NCI-H526 treated with DMSO at 0.1 percent for 48 hours (cell line): ENCODE measurements at places on chromosomes 5 and 9.

GRCh38 chr9:91803151-91803940 is 146.7 kb downstream of the ROR2 start:
- DNase-seq, result no peak

DNA sequence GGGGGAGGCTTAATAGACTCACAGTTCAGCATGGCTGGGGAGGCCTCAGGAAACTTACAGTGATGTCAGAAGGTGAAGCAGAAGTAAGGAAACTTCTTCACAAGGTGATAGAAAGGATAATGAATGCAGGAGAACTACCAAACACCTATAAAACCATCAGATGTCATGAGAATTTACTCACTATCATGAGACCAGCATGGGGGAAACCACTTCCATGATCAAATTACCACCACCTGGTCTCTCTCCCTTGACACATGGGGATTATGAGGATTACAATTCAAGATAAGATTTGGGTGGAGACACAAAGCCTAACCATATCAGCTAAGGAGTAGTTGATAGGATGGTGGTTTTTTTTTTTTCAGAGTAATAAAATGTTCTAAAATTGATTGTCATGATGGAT is 201.8 kb downstream of the CDH12 start:
- DNase-seq, result no peak

DNA sequence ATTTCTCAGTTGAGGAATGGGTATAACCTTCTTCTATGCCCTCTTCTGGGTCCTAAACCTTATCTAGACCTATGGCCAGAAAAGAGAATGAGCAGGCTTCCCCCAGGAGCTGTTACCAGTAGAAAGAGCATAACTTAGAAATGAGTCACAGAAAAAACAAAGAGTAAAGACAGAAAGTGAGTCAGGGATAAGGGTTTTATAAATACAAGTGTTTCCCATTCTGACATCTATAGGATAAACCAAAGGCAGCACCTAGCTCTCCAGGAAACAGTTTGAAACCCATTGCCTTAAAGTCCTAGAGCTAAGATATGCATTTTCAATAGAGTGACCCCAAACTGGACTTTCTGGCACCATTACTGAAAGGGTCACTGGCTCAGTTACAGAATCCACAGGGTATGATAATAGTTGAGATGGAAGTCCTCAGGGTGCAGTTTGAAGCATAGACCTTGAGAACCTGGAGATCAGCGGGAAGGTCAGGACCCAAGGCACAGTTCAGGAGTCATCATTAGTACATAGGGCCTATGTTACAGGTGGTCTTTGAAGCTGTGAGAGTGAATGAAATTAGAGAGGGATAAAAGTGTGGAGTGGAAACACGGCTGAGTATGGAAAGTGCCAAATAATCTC is 42.7 kb upstream of the LIFR start:
- DNase-seq, result no peak

- no peak for DNase-seq
Measured at GRCh38 chr5:60297658-60298057, 402.3 kb downstream of the DEPDC1B start.

DNA sequence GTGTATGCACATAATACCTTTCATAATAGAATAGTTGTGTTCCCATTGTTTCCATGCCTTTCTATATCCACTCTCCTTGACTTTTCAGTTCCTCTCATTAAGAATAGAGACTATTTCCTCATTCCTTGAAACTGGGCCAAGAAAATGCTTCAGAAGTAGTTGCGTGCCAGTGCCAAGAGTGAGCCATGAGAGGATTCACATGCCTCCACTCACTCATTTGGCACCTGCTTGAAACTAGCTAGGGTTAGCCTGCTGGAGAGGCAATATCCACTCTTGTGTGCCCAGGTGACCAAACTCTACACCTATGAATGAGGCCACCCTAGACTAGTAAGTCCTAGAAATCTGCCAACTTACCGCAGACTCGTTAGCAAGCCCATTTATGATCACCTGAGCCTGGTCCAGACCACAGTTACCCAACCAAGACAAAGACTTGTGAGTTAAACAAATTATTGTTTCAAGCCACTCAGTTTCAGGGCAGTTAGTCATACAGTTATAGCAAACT is 276.3 kb downstream of the EPB41L4A start:
- no peak for DNase-seq

DNA sequence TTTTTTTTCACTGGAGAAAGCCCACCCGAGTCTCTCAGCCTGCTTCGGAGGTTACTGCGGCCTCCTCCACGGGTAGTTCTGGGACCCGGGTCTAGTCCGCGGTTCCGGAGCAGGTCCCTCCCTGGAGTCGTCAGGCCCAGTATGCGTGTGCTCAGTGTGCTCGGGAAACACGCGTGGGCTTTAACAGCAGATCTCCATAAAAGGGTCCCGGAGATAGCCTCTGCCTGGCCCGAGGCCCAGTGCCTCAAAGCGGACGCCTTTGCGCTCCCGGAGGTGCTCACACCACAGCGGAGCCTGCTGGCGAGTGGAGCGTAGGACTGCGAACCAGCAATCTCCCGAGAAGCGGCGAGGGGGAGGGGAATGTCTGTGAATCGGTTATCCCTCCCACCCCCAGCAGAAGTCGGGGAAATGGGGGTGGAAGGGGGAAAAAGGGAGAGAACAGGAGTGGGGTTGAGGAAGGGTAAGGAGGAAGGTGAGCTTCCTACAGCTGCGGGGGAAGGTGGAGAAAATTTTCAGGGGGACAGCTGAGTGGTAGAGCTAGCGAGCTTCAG is 28.7 kb downstream of the CDKN2A start:
- DNase-seq, result no peak

DNA sequence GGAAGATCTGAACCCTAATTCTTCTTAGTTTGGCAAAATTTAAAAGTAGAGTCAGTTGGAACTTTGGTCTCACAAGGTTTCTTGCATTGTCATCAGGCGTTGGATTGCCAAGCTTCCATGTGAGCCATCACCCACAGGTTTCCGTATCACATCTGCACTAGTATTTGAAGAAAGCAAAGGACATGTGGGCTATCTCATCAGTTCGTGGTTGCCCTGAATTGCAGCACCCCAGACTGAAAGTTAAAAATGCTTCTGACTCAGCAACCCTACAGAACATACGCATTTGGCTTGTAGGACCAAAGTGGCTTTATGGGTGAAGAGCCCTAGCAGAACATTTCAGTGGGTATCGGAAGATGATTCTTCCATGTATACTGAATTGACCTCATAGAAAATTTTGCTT is 358.0 kb downstream of the ENC1 start:
- no peak for DNase-seq

DNA sequence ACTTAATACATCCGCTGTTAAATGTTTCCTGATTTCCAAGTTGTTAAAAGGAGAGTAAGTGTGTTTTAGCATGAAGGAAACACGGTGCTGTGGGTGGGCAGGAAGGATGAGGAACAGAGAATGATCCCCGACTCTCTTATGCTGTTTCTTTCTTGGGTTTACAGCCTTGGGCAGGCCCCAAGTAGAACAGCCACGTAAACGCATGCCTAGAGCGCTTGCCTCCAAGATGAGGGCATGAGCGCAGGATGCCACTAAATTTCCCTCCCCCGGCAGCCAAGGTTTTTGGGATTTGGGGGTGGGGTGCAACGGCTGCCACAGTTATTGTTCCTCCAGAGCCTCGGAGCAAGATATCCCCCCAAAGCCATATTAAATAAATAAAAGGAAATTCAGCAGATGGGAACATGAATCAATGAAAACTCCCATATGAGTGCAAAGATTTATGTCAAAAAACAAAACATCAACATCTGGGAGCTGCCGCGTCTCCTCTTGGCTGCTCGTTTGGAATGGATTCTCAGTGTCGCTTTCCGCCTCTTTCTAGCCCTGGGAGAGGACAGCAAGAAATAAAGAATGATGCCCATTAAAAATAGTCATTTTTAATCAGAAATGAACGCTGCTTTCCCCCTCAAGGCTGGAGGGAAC is 10.0 kb upstream of the DELE1 start:
- no peak for DNase-seq

DNA sequence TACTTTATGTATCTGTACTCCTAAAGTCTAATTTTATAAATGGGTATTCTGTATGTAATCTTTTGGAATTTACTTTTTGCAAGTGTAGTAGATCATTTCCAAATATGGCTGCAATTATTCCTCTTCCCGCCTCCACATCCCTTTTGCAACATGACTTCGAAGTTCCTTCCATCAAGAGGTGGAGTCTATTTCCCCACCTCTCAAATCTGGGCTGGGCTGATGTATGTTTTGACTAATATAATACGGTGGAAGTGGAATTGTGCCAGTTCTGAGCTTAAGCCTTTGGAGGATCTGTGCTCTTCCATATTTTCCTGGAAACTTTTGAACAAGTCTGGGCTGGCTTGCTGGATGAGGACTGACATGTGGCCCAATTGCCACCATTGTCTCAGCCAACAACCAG is 155.9 kb downstream of the FGF18 start:
- no peak for DNase-seq

GRCh38 chr5:31944684-31945445 is 229.3 kb downstream of the GOLPH3 start:
- DNase-seq, result no peak

- no peak for DNase-seq
Measured at GRCh38 chr9:89887286-89887685, 282.5 kb downstream of the GADD45G start.

GRCh38 chr9:15240927-15241326 is 66.1 kb downstream of the TTC39B start:
- no peak for DNase-seq

DNA sequence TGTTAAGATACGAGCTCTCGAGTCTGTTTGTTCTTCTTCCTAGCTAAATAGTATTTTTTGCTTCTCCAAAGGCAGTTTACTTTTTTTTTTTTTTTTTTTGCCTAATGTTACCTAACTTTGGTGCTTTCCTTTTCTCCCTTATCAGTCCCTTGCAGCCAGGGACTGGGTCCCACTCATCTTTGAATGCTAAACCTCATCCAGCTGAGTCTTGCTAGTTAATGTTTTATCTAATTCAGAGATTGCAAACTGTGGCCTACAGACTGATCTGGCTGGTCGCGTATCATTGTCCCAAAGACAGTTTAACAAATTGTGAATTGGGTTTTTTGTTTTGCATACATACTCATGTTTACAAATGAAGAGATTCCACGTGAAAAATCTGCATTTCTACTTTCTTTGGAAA is 95.7 kb upstream of the EFNA5 start:
- DNase-seq, result no peak

DNA sequence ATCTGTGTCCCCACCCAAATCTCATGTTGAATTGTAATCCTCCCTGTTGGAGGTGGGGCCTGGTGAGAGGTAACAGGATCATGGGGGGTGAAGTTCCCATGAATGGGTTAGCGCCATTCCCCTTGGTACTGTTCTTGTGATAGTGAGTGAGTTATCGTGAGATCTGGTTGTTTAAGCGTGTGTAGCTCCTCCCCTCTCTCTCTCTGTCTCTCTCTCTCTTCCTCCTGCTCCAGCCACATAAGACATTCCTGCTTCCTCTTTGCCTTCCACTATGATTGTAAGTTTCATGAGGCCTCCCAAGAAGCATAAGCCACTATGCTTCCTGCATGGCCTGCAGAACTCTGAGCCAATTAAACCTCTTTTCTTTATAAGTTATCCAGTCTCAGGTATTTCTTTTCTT is 28.8 kb downstream of the C5orf15 start:
- DNase-seq, result no peak

GRCh38 chr5:153713943-153714342 is 223.5 kb downstream of the GRIA1 start:
- no peak for DNase-seq

DNA sequence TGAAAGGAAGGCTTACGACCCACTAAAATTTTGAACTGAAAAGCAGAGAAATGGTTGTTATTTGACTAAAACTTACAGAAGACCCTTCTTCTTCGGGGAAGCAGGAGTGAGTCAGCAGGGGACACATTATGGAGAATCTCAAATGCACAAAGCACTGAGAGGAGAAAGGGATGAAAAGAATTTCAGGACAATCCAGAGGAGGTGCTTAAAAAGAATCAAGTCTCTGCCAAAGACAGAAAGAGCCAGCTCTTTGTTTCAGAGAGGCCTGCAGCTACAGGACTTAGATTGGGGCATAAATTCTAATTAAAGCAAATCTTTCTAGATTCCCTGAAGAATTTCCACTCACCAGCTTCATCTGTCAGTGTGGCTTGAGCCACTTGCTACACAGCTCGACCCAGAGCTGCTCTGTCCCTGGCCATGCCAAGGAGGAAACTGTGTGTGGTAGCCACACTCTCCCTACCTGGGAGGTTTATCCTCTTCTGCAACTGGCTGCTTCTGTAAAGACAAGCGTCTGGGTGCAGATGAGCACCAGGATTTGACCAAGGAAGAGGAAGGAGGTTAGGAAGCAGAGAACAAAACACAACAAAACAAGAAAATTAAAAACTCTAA is 89.9 kb downstream of the SEMA5A start:
- DNase-seq, result no peak
